ENCODE measurements at places on chromosomes 1 and 21. TPM values are rescaled to one million over a fixed set of nuclear protein-coding genes. Genes with fewer than 3 reads are reported as not detected.

DNA sequence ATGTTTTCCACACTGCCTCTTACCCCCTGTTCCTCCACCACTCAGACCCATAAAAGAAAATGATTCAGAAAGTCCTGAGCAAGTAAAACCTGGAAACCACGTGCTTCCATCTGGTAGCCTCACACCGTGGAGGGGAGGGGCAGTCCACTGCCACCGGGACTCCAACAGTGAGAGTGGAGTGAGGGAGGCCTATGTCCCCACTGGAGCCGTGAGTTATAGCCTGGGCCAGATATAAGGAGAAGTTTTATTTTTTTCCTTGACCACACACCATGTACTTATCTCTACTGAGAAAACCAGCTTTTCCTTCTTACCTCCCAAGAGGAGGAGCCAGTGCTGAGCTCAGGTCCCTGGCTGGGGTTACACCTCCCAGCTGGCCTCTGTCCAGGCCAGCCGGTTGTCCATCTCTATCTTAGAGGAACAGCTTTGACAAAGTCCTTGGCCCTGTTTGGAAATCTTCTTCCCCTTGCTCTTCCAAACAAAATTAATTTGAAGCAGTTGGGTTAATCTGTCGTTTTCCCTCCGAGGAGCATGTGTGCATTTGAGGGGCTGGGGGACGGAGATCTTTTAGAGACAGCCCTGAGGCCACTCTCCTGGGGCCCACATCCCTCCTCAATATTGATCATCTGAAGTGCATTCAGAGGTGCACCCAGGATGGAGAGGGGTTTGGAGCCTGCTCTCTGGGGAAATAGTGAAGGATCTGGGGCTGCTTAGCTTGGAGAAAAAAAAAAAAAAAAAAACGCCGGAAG, 49.1 kb upstream of the SERBP1 start:
- no peak for DNase-seq
- no peak overlapping the region for H3K27ac ChIP-seq
- no peaks in the 10 kb centered on the region for H3K27me3 ChIP-seq
- no peak overlapping the region for H3K4me3 ChIP-seq
- no peaks in the 10 kb centered on the region for H3K4me1 ChIP-seq
- no peaks in the 10 kb centered on the region for H3K36me3 ChIP-seq

GRCh38 chr21:38756746-38757145, 49.0 kb upstream of the ETS2 start:
- H3K27ac ChIP-seq: no peak overlapping the region
- no peaks in the 10 kb centered on the region for H3K36me3 ChIP-seq
- no peaks in the 10 kb centered on the region for H3K27me3 ChIP-seq

DNA sequence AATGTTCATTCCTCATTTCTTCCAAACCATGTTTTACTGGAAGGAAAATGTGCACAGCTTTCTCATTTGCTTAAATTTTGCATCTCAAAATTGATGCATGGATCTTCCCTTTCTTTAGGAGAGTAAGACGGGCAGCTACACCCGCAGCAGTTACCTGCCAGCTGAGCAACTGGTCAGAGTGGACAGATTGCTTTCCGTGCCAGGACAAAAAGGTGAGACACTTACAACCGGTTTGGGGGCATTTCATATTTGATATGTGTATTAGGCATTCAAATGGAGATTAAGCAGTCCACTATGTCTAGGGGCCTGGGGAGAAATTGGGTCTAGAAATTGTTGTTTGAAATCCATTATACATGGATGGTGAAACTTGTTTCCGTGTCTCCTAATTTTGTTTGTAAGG, 12.9 kb downstream of the C8A start:
- no peaks in the 10 kb centered on the region for H3K27me3 ChIP-seq
- no peak overlapping the region for H3K4me3 ChIP-seq
- no peak for DNase-seq

GRCh38 chr1:41661428-41662060, 177.1 kb upstream of the EDN2 start:
- H3K27ac ChIP-seq: no peak overlapping the region
- H3K27me3 ChIP-seq: peaks cover 35% of the 10 kb centered on the region
- DNase-seq: peak; percentile 53

GRCh38 chr1:221394011-221394544, 347.8 kb downstream of the DUSP10 start:
- no peaks in the 10 kb centered on the region for H3K4me1 ChIP-seq
- no peak for DNase-seq
- H3K4me3 ChIP-seq: no peak overlapping the region

DNA sequence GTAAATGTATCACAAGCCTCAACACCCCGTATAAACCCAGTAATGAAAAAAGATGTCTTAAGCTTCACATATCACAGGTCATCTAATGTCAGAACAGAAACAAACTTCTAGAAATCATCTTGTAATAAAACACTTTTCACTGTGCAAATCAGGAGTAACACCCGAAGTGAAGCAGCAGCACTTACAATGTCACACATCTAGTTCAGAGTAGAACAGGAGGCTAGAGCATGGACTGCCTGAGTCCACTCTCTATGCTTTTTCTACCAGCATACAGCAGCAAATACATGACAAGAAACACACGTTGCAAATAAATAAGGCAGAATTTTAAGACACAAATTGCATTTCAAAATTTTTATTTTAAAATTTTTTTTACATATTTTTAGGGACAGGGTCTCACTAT, 57.2 kb downstream of the AKT3 start:
- DNase-seq: no peak
- no peak overlapping the region for H3K4me3 ChIP-seq
- no peaks in the 10 kb centered on the region for H3K27me3 ChIP-seq
- no peak overlapping the region for H3K27ac ChIP-seq
- H3K4me1 ChIP-seq: no peaks in the 10 kb centered on the region

DNA sequence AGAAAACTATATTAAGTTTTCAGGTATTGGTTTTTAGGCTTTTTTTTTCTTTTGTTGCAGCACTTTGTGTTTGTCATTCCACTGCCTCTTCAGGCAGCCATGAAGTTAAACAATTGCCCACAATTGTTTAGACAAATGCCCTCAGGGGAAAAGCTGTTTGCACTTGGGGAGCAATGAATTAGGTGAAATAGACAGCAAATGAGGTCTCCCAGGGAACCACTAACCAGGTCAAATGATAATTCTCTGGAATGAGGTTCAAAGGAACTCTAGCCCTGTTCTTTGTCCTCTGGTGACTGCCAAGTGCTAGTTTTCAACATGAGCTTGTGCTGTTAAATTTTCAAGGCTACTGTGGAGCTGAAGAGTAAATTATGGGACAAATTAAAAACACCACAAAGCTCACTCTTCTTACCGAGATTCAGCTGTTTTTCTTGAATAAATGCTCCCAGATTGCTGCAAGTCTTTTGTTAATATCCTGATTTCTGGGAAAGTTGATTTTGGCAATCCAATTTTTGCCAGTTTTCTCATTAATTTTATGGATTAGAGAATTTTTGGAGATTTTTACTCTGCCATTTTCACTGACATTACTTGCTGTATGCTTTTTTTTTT, 15.1 kb upstream of the MAB21L3 start:
- H3K4me3 ChIP-seq: no peak overlapping the region
- DNase-seq: no peak
- no peak overlapping the region for H3K27ac ChIP-seq

- H3K27ac ChIP-seq: no peak overlapping the region
- DNase-seq: no peak
Measured at GRCh38 chr1:234659538-234659937, 49.6 kb upstream of the IRF2BP2 start.

DNA sequence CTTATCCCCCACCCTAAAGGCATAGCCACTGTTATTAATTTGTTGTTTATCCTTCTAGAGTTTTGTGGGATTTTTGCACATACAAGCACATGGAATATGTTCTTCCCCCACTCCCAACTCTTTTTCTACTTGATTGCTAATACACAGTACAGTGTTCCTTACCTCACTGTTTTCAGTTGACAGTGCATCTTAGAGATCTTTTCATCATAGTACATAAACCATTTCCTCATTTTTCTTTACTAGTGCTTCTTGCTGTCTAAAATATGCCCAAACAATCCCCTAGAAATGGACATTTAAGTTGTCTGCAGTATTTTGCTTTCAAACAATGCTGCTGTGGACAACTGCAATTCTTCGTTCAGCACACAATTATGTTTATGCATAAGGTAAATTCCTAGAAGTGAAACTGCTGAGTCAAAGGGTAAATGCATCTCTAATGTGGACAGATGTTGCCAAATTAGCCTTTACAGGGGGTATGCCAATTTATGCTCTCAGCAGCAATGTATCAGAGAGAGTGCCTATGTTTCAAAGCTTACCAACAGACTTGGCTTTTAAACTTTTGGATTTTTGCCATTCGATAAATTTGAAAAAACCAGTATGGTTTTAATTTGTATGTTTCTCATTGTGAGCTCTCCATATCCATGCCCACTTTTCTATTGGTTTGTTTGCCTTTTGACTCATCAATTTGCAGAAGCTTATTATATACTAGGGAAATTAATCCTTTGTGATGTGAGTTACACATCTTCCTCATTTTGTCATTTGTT, 132.6 kb downstream of the MRPS6 start:
- H3K4me3 ChIP-seq: no peak overlapping the region
- no peak overlapping the region for H3K27ac ChIP-seq
- H3K27me3 ChIP-seq: no peaks in the 10 kb centered on the region
- peaks cover 7% of the 10 kb centered on the region for H3K4me1 ChIP-seq
- no peak for DNase-seq
- no peaks in the 10 kb centered on the region for H3K36me3 ChIP-seq

- no peaks in the 10 kb centered on the region for H3K27me3 ChIP-seq
- H3K36me3 ChIP-seq: no peaks in the 10 kb centered on the region
- no peaks in the 10 kb centered on the region for H3K4me1 ChIP-seq
- H3K27ac ChIP-seq: no peak overlapping the region
- no peak overlapping the region for H3K4me3 ChIP-seq
Measured at GRCh38 chr1:198959676-198960075, 320.8 kb downstream of the PTPRC start.

GRCh38 chr1:94821636-94822305, 1.6 kb downstream of the SLC44A3 start:
- no peak for DNase-seq
- H3K36me3 ChIP-seq: no peaks in the 10 kb centered on the region
- peaks cover 3% of the 10 kb centered on the region for H3K4me1 ChIP-seq
- no peak overlapping the region for H3K4me3 ChIP-seq
- peaks cover 3% of the 10 kb centered on the region for H3K27me3 ChIP-seq

GRCh38 chr1:37234941-37235418, 200.7 kb upstream of the GRIK3 start:
- DNase-seq: peak; percentile 52
- H3K27ac ChIP-seq: no peak overlapping the region
- H3K4me1 ChIP-seq: peaks cover 21% of the 10 kb centered on the region
- H3K36me3 ChIP-seq: no peaks in the 10 kb centered on the region
- H3K27me3 ChIP-seq: no peaks in the 10 kb centered on the region

GRCh38 chr1:15411593-15412137, 2.0 kb downstream of the EFHD2 start:
- DNase-seq: no peak
- H3K27ac ChIP-seq: no peak overlapping the region
- H3K4me3 ChIP-seq: no peak overlapping the region

GRCh38 chr1:156337052-156337887, 822 bp downstream of the CCT3 start:
- DNase-seq: no peak
- H3K36me3 ChIP-seq: peaks cover 26% of the 10 kb centered on the region
- H3K4me3 ChIP-seq: peak overlapping the region; percentile 89
- no peaks in the 10 kb centered on the region for H3K4me1 ChIP-seq
- H3K27ac ChIP-seq: peak overlapping the region; percentile 81

GRCh38 chr1:156664767-156665411, 12.3 kb downstream of the NES start:
- no peak overlapping the region for H3K27ac ChIP-seq
- no peaks in the 10 kb centered on the region for H3K36me3 ChIP-seq
- DNase-seq: peak; percentile 55

- H3K4me3 ChIP-seq: no peak overlapping the region
- H3K4me1 ChIP-seq: peaks cover 2% of the 10 kb centered on the region
- no peak for DNase-seq
- no peak overlapping the region for H3K27ac ChIP-seq
- H3K36me3 ChIP-seq: no peaks in the 10 kb centered on the region
- H3K27me3 ChIP-seq: peaks cover 6% of the 10 kb centered on the region
Measured at GRCh38 chr1:231016234-231016633, 23.8 kb downstream of the FAM89A start.

DNA sequence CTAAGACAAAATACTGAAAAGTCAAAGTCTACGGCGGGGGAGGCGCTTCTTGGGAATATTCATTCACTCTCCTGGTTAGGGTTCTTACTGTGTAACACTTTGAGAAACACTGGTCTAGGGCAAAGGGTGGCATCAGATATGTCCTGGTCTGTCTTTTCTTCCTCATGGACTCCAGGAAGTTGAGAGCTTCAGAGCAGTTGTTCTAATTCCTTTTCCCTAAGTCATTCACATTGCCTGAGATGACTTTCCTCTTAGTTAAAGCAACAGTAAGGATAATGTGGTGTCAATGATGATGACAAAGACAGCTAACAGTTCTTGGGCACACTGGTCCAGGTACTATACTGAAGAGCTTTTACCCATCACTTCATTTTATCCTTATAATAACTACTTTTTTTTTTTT, 27.0 kb downstream of the FGGY start:
- H3K27ac ChIP-seq: no peak overlapping the region
- no peaks in the 10 kb centered on the region for H3K4me1 ChIP-seq
- DNase-seq: no peak
- no peaks in the 10 kb centered on the region for H3K36me3 ChIP-seq

- peaks cover 2% of the 10 kb centered on the region for H3K4me1 ChIP-seq
- no peak overlapping the region for H3K4me3 ChIP-seq
- no peak for DNase-seq
- H3K27me3 ChIP-seq: no peaks in the 10 kb centered on the region
Measured at GRCh38 chr1:248886237-248886895, 19.7 kb upstream of the PGBD2 start.

GRCh38 chr1:8194481-8195227, 123.3 kb upstream of the SLC45A1 start:
- no peaks in the 10 kb centered on the region for H3K27me3 ChIP-seq
- H3K4me3 ChIP-seq: no peak overlapping the region
- no peaks in the 10 kb centered on the region for H3K4me1 ChIP-seq
- no peak overlapping the region for H3K27ac ChIP-seq

GRCh38 chr1:33460947-33461629, 11.4 kb upstream of the ZSCAN20 start:
- H3K36me3 ChIP-seq: no peaks in the 10 kb centered on the region
- no peaks in the 10 kb centered on the region for H3K4me1 ChIP-seq
- H3K4me3 ChIP-seq: no peak overlapping the region
- H3K27me3 ChIP-seq: no peaks in the 10 kb centered on the region
- H3K27ac ChIP-seq: no peak overlapping the region

GRCh38 chr1:58585581-58586151, 8.6 kb upstream of the TACSTD2 start:
- no peak overlapping the region for H3K4me3 ChIP-seq
- no peak overlapping the region for H3K27ac ChIP-seq
- no peaks in the 10 kb centered on the region for H3K27me3 ChIP-seq
- H3K4me1 ChIP-seq: no peaks in the 10 kb centered on the region
- H3K36me3 ChIP-seq: no peaks in the 10 kb centered on the region

The DDI2 gene
- 39.3 TPM for total RNA-seq

The NPPA gene
- total RNA-seq: not detected

The EIF2D gene
- 36.1 TPM for total RNA-seq

The REN gene
- total RNA-seq: not detected

The TRIM67 gene
- not detected for total RNA-seq

The TMEM269 gene
- 0.35 TPM for total RNA-seq

The ACTL8 gene
- total RNA-seq: 0.47 TPM

The UBR4 gene
- 152 TPM for total RNA-seq

The CNKSR1 gene
- total RNA-seq: 14.5 TPM

The LMX1A gene
- not detected for total RNA-seq

The ZMYND12 gene
- total RNA-seq: not detected

All from H1 (cell line).